Hindlimb muscle (tissue), 1 donor: ENCODE measurements at places on chromosomes 11 and 22.

DNA sequence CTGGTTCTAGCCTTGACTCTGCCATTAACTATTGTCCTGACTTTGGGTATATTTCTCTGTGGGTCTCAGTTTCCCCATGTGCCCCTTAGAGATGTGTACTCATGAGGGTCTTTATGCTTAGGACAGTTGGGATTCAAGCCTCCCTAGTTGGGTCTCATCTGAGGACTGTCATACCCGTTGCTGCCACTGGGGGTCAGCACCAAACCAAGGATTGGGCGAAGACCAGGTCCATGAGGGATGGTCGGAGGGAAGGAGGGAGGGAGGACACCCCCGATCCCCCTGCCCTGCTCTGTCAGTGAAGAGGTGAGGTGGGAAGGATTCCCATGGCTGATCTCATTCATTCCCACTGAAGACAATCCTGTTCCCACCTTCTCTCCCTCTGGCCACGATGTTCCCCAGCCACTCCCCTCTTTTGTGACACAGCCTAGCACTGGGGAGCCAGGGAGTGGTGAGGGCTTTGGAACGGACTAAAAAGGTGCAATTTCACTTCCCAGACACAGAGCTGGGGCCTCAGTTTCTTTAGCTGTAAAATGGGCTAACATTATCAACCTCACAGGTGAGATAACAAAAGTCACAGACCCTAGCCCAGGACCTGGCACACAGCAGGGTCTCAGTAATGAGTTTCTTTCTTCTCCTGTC, 12.4 kb upstream of the KLHL35 start:
- DNase-seq, result peak; percentile 63

DNA sequence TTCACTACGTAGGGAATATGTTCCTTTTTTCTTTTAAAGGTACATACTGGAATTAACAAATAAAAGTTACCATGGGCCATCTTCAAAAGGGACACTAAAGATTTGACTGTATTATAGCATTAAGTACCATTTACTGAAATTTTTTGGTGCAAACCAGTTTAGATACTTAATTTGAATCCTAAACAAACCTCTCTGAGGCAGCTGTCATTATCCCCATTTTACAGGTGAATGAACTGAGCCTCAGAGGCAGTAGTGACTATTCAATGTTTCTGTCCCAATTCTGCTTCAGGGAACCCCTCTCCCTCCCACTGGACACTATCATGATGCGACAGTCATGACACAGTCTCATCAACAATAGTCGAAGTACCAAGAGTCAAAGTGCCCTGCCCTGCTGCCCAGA, 76.2 kb upstream of the PHF21A start:
- DNase-seq, result no peak

DNA sequence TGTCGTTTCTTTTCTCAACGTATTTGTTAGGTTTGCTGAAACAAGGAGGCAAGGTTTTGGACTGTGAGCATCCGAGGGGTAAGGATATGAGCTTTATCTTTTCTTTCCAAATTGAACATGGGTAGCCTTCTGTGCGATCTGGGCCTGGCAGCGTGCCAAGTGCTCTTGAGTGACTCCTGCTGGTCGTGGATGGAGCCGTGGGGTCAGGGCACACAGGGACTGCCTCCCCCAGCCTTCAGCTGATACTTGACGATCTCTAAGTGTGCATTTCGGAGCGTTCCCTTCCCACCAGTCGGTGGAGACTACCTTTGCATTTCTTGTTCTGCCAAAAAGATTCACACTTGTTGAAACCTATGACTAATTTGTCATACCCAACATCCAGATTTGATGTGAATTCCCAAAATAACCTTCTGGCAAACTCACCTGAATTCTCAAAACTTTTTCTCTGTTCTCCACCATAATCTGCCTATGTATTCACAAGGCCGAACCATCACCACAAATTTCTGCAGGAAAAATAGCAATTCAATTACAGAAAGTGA, 40.1 kb upstream of the CLMP start:
- DNase-seq, result no peak

DNA sequence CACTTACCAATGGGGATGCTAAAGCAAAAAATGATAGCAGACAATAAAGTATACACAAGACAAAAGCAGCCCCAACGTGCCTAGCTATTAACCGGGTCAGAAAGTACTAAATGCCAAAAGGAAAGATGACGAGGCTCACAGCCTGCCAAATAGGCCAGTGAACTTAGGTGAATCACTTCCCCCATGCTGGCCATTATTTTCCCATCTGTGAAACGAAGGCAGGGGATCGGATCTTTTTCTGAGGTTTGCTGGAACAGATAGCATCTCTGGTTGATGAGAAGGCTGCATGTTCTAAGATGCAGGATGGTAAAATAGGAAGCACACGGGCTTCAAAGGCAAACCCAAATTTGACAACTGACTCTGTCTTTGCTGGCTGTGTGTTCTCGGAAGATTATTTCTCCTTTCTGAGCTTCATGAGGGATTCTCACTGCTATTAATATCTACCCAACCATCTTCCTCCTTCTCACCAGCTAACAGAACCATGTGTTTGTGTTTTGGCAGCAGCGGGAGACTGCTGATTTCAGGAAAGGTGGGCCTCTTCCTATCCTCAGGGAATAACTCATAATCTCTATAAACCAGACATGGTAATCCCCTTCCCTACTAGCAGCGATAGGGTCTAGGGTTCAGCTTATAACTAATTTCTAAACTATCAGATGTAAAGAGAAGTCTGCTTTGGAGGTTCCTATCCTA, 390.7 kb downstream of the LARGE1 start:
- no peak for DNase-seq

GRCh38 chr11:76721755-76722677, 51.5 kb upstream of the LRRC32 start:
- peak; percentile 85 for DNase-seq

DNA sequence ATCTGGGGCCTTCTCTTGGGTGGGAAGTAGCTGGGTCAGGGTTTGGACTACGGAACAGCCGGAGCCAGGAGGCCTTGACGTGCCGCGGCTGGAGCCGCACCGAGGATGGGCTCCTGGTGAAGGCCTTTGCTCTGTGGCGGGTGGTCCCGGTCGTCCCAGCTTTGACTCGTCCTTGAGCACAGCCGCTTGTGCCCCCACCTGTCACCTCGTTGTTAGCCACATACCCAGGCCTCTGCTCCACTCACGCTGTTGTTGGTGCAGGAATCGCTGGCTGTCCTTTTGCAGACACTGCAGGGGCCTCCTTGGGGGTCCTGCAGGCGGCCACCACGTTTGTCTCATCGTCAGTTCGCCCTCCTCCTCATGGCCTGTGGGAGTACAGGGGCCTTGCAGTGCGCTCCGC, 17.1 kb downstream of the PHRF1 start:
- DNase-seq, result no peak

- DNase-seq, result no peak
These were observed 5.5 kb downstream of the ADM start for GRCh38 chr11:10310301-10310841.

DNA sequence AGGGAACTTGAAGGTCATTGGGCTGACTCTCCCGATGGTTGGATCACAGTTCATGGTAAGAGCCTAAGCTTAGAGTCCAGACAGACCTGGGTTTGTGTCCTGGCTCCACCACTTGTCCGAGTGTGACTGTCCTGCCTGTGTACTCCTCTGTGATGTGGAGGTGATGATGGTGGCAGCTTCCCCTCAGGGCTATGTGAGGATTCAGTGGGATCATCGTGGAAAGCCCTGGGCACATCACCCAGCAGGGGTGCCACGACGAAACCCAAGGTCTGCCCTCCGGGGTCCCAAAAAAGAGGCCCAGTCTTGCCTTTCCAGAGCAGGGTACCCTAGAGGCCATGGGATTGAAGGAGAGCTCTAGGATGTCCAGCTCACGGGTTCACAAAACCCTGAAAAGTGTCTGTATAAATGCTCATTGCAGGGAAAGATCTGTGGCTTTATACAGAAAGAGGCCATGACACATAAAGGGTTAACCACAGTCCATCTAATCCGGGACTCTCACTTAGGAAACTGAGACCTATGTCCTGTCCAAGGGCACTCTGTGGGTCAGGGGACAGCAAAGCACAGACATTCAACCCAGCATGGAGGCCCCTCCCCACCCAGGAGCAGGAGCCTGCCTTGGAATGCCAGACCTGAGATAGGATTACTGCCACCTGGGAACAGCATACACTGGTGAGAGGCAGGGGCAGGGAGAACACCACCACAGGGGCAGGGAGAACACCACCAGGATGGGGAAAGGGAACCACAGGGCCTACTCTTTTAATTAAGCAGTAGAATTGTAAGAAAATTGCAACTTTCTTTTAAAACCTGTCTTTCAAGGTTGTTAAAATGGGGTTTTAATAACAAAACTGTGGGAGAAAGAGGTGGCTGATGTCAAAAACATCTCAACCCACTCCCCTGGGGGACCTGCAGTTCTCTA, 51.3 kb downstream of the IGLL5 start:
- DNase-seq, result no peak

DNA sequence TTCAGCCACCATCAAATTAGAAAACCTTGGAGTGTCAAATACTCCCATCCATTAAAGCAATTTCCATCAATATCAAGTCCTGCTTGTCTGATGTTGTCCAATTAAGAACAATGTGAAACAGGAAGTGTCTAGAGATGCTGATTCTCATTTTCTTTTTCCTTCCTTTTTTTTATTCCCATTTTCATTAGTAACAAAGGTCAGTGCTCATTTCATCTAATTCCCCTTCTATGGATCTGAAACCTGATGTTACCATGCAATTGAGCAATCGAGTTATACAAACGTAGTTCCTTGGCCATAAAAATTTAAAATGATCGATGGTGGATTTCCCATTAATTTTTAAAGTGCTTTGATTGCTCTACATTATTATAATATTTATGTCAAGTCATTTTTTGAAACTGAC, 330.6 kb upstream of the ZC3H12C start:
- DNase-seq, result no peak

- DNase-seq, result peak; percentile 47
These were observed 859 bp upstream of the KRTAP5-5 start for GRCh38 chr11:1628506-1629325.

- peak; percentile 57 for DNase-seq
These were observed 9.4 kb downstream of the TRIM29 start for GRCh38 chr11:120128392-120129119.

DNA sequence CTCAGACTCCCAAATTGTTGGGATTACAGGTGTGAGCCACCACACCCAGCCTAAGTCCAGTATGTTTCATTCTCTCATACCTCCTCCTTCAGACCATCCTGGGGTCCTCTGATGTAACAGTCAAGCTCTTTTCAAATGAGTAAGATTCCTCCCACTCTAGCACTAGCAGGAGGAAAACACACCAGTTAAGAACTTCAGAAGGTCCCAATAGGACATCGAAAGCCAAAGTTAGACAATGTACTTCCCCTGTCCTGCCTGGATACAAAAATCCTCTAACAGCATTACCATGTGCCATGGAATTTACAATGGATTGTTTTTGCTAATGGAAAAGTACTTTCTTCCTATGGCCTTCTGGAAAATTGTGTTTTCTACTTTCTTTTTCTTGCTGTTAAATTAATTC, 67.1 kb downstream of the CCDC34 start:
- DNase-seq, result peak; percentile 35

DNA sequence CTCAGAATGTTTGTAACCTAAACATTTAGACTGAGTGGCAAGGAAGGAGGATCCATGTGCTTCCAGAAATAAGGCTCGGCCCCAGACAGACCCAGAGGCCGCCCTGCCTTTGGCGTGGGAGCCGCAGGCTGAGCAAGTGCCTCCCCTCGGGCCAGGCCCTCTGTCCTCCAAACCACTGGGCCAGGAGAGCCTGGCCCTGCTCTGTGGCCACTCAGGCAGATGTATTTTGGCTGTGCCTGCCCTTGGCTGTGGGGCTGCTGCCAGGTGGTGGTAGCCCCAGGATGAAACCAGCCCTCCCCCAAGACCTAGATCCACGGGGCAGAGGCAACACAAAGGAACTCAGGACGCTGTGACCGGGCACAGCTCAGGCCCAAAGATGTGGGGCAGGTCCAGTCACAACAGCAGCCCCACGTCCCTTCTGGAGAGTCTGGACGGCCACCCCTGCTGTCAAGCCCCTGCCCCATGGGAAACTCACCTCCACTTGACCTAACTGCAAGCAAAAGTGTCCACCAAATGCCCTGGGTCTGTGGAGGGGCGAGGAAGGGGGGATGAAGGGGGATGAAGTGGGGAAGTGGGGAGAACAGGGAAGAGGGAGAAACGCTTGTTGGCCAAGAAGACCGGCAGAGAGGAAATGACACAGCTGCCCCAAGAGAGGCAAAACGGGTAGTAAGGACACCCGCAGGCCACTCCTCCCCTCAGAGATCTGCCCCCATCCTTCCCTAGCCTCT, 24.0 kb downstream of the PISD start:
- DNase-seq, result no peak

DNA sequence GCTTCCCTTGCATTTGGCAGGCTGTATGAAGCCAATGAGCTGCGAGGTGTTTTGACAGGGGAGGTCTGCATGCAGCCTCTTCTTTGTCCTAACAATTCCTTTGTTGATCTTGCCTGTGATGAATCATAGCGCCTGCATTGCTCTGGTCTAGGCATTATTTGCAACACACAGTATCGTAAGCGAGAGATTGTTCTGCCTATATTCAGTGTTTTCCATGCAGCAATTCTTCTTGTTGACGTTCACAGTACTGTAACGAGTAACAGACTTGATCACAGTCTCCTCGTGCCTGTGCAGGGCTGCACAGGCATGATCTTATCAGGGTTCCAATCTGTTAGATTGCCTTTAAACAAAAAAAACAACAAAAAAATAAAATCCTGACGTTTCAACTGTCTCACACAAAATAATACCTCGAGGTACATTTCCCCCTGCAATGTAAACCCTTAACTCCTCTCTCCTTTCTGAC, 13.9 kb upstream of the ADSL start:
- DNase-seq, result no peak

GRCh38 chr11:93526641-93527583, 16.3 kb downstream of the SMCO4 start:
- no peak for DNase-seq

DNA sequence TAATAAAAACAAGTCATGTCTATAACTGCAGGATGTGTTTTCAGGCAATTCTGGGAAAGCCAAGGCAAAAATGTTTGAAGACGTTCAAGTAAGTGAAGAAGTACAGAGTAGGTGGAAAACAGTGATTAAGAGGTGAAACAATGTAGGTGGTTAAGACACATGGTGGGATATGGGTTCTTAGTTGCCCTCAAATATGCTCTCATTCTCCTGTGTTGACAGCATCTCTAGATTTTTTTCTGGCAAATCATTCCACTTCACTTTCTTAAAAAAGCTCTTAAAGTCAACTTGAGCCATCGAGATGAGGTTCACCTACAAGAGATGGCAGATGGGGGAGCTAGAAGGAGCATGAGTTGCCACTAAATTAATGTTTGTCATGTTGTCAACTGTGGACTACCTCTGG, 1041.0 kb upstream of the CNTN5 start:
- DNase-seq, result no peak
